ENCODE measurements at places on chromosomes 1 and 21.

DNA sequence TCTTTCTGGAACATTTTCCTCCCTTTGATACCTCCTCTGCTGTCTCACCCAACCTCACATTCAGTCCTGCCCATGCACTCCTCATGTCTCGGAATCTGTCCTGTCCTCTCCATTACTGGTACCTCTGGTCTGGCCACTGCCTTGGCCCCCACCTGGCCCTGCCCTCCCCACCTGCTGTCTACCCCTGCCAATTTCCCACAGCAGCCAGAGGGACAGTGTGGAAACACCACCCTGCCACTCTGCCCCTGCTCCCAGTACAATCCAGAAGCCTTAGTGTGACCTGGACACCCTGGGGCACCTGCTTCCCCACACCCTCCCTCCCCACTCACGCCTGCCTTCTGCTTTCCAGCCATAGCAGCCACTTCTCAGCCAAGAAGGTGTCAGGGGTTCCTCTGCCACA, 534.4 kb downstream of the MATN1 start:
- DNase-seq, result no peak
- H3K4me1 ChIP-seq, result no peaks in the 10 kb centered on the region
- no peaks in the 10 kb centered on the region for H3K36me3 ChIP-seq
- H3K27me3 ChIP-seq, result peaks cover 15% of the 10 kb centered on the region
- no peak overlapping the region for H3K27ac ChIP-seq

- no peak for DNase-seq
- H3K27me3 ChIP-seq, result no peaks in the 10 kb centered on the region
- H3K4me1 ChIP-seq, result peaks cover 1% of the 10 kb centered on the region
- H3K36me3 ChIP-seq, result no peaks in the 10 kb centered on the region
Measured at GRCh38 chr1:9151328-9151860, 22.5 kb upstream of the GPR157 start.

DNA sequence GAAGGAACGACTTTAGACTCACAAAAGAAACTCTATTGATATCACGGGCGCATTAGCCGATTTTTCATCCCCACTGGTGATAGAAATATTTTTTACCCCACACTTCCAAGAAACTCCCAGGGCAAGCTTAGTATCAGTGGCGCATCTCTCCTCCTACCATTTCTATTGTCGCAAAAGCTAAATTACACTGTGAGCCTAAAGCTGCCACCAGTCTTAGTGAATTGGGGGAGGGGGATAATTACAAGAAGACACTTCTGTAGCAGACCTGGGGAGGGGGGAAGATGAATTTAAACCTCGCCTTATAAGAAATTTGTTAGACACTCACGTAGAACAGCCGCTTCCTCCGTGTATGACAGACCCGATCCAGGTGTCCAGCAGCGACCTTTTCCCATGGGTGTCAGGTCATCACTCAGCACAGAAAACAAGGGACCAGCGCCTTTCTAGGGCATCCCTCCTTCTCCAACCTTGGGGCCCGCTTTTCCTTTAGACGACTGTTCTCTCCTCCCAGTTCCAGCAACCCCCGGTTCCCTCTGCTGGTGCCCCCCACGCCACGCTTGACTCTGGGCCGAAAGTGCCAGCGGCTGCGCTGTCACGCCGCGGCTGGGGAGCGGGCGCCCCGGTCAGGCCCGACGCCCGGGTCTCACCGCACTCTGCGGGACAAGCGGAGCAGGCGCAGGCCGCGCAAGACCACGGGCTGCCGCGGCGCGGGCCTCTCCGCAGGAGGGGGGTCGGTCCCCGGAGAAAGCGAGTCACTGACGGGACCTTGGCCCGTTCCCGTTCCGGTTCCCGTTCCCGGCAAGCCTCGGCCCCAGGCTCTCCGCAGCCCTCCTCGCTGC, 821 bp downstream of the PHC2 start:
- peaks cover 1% of the 10 kb centered on the region for H3K36me3 ChIP-seq
- H3K27ac ChIP-seq, result no peak overlapping the region
- H3K4me1 ChIP-seq, result no peaks in the 10 kb centered on the region
- peak; percentile 32 for DNase-seq
- H3K4me3 ChIP-seq, result no peak overlapping the region

- peaks cover 31% of the 10 kb centered on the region for H3K4me1 ChIP-seq
- H3K27me3 ChIP-seq, result no peaks in the 10 kb centered on the region
- H3K4me3 ChIP-seq, result peak overlapping the region; percentile 90
- H3K27ac ChIP-seq, result peak overlapping the region; percentile 94
- DNase-seq, result peak; percentile 15
Measured at GRCh38 chr1:19484338-19484797, 971 bp downstream of the CAPZB start.

GRCh38 chr1:211910913-211911485, 80.4 kb upstream of the LPGAT1 start:
- H3K27ac ChIP-seq, result no peak overlapping the region
- H3K36me3 ChIP-seq, result no peaks in the 10 kb centered on the region
- H3K27me3 ChIP-seq, result peaks cover 3% of the 10 kb centered on the region
- peaks cover 13% of the 10 kb centered on the region for H3K4me1 ChIP-seq
- no peak overlapping the region for H3K4me3 ChIP-seq

DNA sequence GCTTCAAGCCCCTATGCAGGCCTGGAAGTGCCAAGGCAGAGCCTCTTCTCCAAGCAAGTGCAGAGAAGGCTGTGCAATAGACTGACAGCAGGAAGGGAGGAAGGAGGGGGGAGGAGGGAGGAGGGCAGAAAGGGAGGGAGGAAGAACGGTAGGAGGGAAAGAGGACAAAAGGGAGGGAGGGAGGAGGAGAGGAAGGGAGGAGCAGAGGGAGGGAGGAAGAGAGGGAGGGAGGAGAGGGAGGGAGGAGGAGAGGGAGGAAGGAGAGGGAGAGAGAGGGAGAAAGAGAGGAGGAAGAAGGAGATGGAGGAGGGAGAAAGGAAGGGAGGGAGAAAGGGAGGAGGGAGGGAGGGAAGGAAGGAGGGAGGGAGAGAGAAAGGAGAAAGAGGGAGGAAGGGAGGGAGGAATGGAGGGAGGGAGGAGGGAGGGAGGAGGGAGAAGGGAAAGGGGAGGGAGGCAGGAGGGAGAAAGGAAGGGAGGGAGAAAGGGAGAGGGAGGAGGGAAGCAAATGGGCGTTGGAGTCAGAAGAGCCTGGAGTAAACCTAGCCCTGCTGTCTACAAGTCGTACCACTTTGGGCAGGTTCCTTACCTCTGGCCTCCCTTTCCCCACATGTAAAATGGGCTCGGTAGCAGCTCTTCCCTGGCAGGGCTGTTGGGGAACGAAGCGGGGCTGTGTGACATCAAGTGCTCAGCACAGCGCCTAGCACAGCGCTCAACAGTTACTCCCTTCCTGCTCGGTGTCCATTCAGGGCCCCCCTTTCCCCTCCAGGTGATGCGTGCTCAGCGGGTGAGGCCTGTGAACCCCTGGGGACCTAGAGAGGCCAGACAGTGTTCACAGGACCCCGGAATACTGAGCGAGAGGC, 244.6 kb downstream of the NPHP4 start:
- H3K27me3 ChIP-seq, result peaks cover 39% of the 10 kb centered on the region
- no peak for DNase-seq
- H3K27ac ChIP-seq, result no peak overlapping the region
- H3K36me3 ChIP-seq, result no peaks in the 10 kb centered on the region
- no peak overlapping the region for H3K4me3 ChIP-seq
- no peaks in the 10 kb centered on the region for H3K4me1 ChIP-seq

- peaks cover 3% of the 10 kb centered on the region for H3K4me1 ChIP-seq
- no peak overlapping the region for H3K4me3 ChIP-seq
- no peak overlapping the region for H3K27ac ChIP-seq
- H3K36me3 ChIP-seq, result no peaks in the 10 kb centered on the region
Measured at GRCh38 chr1:98364544-98364943, 297.0 kb upstream of the SNX7 start.

DNA sequence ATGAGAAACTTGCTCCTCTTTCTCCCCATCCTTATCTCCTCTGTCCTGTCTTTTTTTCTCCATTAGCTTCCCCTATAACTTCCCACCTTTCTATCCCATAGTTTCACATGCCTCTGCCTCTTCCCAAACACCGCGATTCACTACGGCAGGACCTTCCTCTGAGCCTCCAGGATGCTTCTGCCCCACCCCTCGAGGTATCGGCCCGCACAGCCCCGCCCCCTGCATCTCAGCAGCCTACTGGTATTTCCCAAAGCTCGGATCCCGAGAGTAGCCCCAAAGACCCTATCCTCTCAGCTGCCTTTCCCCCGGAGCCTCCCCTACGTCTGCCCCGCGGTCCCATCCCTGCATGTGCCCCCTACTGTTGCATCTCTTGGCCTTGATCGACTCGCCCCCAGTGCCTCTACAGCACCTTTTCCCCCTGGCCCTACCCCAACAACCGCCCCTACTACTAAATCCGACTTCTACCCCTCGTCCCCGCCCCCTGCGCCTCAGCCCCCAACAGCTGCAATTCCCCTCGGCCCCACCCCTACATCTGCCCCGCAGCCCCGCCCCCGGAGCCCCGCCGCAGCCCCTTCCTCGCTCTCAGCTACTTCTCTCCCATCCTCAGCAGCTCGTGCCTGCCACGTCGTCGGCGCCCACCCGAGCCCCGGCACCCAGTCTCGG, 512 bp downstream of the PIAS3 start:
- H3K27me3 ChIP-seq, result peaks cover 4% of the 10 kb centered on the region
- H3K36me3 ChIP-seq, result peaks cover 6% of the 10 kb centered on the region

- peaks cover 1% of the 10 kb centered on the region for H3K36me3 ChIP-seq
- H3K4me1 ChIP-seq, result peaks cover 48% of the 10 kb centered on the region
- H3K27me3 ChIP-seq, result no peaks in the 10 kb centered on the region
- peak overlapping the region; percentile 95 for H3K4me3 ChIP-seq
- DNase-seq, result no peak
Measured at GRCh38 chr1:215568299-215568692, 1.2 kb downstream of the KCTD3 start.

GRCh38 chr1:59063501-59063900, 233.4 kb upstream of the FGGY start:
- H3K27me3 ChIP-seq, result peaks cover 22% of the 10 kb centered on the region
- no peaks in the 10 kb centered on the region for H3K36me3 ChIP-seq
- H3K4me1 ChIP-seq, result peaks cover 16% of the 10 kb centered on the region
- no peak overlapping the region for H3K4me3 ChIP-seq

- H3K4me1 ChIP-seq, result no peaks in the 10 kb centered on the region
- no peaks in the 10 kb centered on the region for H3K27me3 ChIP-seq
- no peak overlapping the region for H3K4me3 ChIP-seq
- no peaks in the 10 kb centered on the region for H3K36me3 ChIP-seq
- H3K27ac ChIP-seq, result no peak overlapping the region
Measured at GRCh38 chr1:176541663-176542062, 78.7 kb downstream of the PAPPA2 start.

GRCh38 chr1:13699936-13700520, at the start of gene PRDM2:
Gene PRDM2 (plus strand): TSS chr1:13700188. CDS start chr1:13715606, 15,418 bp downstream.
- H3K27me3 ChIP-seq, result peaks cover 8% of the 10 kb centered on the region
- H3K4me3 ChIP-seq, result peak within 1 kb of the TSS; percentile 83
- peaks cover 9% of the 10 kb centered on the region for H3K4me1 ChIP-seq
- DNase-seq, result peak; percentile 36
- peak within 1 kb of the TSS; percentile 93 for H3K27ac ChIP-seq

- H3K36me3 ChIP-seq, result peaks cover 12% of the 10 kb centered on the region
- H3K27me3 ChIP-seq, result no peaks in the 10 kb centered on the region
- peak overlapping the region; percentile 87 for H3K4me3 ChIP-seq
- peak overlapping the region; percentile 97 for H3K27ac ChIP-seq
- peak; percentile 47 for DNase-seq
Measured at GRCh38 chr1:54407154-54407403, 885 bp upstream of the SSBP3 start.

All from progenitor cell of endocrine pancreas (in vitro differentiated cells).